Aorta (tissue), 5 donors: ENCODE measurements at places on chromosomes 7 and 10. TPM values are rescaled to one million over a fixed set of nuclear protein-coding genes. Genes with fewer than 3 reads are reported as not detected.

- H3K4me1 ChIP-seq = no peaks in the 10 kb centered on the region
- H3K27me3 ChIP-seq = no peaks in the 10 kb centered on the region
- no peaks in the 10 kb centered on the region for H3K36me3 ChIP-seq
- peak overlapping the region; percentile 87 for H3K27ac ChIP-seq
- no peak overlapping the region for H3K4me3 ChIP-seq
These were observed 85.4 kb downstream of the CCNY start for GRCh38 chr10:35421553-35422178.

GRCh38 chr10:71888623-71889387, 37.8 kb upstream of the PSAP start:
- no peak overlapping the region for H3K27ac ChIP-seq
- H3K36me3 ChIP-seq = no peaks in the 10 kb centered on the region
- peak overlapping the region; percentile 90 for H3K4me3 ChIP-seq
- DNase-seq = peak; percentile 96

TAS2R4 gene
- 1.6 TPM for total RNA-seq

DNA sequence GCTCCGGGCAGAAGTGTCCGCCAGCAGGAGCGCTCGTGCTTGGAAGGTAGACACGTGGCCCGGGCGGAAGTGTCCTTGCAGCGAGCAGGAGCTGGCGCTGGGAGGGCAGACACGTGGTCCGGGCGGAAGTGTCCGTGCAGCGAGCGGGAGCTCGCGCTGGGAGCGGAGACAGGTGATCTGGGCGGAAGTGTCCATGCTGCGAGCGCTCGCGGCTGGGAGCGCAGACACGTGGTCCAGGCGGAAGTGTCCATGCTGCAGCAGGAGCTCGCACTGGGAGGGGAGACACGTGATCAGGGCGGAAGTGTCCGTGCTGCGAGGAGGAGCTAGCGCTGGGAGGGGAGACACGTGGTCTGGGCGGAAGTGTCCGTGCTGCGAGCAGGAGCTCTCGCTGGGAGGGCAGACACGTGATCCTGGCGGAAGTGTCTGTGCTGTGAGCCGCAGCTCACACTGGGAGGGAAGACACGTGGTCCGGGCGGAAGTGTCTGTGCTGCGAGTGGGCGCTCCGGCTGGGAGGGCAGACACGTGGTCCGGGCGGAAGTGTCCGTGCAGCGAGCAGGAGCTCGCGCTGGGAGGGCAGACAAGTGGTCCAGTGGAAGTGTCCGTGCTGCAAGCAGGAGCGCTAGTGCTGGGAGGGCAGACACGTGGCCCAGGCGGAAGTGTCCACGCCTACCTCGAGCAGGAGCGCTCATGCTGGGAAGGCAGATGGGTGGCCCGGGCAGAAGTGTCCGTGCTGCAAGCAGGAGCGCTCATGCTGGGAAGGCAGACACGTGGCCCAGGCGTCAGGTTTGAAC, 41.1 kb upstream of the PRKAR1B start:
- H3K36me3 ChIP-seq = no peaks in the 10 kb centered on the region
- DNase-seq = no peak
- no peaks in the 10 kb centered on the region for H3K4me1 ChIP-seq

DNA sequence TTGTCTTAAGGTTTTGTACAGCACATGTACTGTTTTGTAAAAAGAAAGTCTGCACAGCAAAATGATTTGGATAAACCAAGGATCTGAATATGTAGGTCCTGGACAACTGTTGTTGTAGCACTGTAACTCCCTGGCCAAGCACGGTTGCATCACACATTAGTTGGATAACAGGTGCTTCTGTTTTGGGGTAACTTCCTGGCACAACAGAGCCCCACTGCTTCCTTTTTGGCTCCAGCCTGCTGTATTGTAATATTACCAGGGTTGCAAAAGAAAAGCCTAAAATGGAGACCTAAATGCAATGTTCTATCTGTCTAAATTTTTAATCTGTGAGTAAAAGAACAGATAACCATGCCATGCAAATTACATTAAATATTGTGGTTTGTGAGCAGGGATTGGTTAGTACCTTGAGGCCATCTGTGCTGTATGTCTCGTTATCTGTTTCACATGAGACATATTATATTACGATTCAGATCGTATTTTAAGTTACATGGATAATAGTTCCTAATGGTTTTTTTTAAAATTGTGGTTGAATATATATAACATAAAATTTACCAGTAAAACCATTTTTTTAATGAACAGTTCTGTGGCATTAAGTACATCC, 27.5 kb upstream of the WAC start:
- H3K4me1 ChIP-seq = no peaks in the 10 kb centered on the region
- H3K36me3 ChIP-seq = no peaks in the 10 kb centered on the region
- H3K4me3 ChIP-seq = no peak overlapping the region
- DNase-seq = no peak
- no peak overlapping the region for H3K27ac ChIP-seq

DNA sequence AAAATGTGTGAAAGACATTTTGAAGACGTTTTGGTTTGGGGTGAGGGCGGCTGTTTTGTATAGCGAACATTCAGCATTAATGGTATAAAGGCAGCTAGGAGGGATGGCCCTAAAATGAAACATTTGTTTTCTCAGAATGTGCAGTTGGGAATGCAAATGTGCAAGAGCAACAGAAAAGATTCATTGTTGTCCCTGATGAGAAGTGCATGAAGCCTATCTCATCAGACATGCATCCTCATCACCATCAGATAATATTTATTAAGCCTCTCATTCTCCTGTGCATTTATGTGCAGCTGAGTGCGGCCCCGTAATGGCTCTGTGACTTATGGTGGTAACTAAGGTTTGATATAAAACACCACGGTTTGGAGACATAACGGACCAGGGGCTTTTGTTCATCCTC, 199.5 kb downstream of the GFRA1 start:
- DNase-seq = no peak
- H3K36me3 ChIP-seq = no peaks in the 10 kb centered on the region
- no peak overlapping the region for H3K4me3 ChIP-seq
- H3K4me1 ChIP-seq = no peaks in the 10 kb centered on the region
- H3K27me3 ChIP-seq = no peaks in the 10 kb centered on the region

CLCN1 gene
- not detected for total RNA-seq

DNA sequence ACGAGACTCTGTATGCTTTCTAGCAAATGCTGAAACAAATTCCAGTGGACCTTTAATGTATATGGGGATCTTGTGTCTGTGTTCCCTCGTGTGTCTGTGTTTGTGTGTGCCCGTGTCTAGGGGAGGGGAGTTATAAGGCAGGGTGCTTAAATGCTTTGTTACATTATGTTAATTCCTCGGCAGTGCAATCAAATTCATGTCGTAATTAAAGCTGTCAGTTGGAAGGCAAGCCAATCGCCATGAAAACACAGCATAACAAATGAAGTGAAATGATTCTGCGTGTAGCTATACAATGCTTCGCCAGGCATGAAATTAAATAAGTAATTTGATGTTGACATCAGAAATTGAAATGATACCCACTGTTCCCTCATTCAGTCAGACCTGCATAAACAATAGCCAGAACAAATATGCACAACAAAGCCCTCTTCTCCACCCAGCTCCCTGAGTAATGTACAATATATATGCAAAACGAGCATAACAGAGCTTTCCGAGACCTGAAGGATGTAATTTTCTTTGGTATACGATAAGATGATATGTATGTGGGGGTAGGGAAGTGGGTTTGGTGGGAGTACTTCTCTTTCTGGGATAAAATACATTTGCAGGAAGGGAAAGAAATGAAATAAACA, 534.1 kb downstream of the AUTS2 start:
- no peak overlapping the region for H3K4me3 ChIP-seq
- H3K27ac ChIP-seq = no peak overlapping the region
- H3K27me3 ChIP-seq = no peaks in the 10 kb centered on the region
- no peaks in the 10 kb centered on the region for H3K36me3 ChIP-seq
- peaks cover 4% of the 10 kb centered on the region for H3K4me1 ChIP-seq

C7orf57 gene
- total RNA-seq = not detected

GRCh38 chr10:15043674-15044073, at the start of gene OLAH:
OLAH (plus strand) TSS chr10:15043943; CDS start chr10:15047289, 3,346 bp downstream.
- H3K4me1 ChIP-seq = peaks cover 3% of the 10 kb centered on the region
- DNase-seq = no peak
- no peaks in the 10 kb centered on the region for H3K36me3 ChIP-seq
- H3K27me3 ChIP-seq = no peaks in the 10 kb centered on the region
- no peak within 1 kb of the TSS for H3K27ac ChIP-seq
